ENCODE measurements at places on chromosomes 1 and 21. TPM values are rescaled to one million over a fixed set of nuclear protein-coding genes. Genes with fewer than 3 reads are reported as not detected.
A peak's percentile ranks its signal among the peaks of the same experiment; 100 is the strongest.

DNA sequence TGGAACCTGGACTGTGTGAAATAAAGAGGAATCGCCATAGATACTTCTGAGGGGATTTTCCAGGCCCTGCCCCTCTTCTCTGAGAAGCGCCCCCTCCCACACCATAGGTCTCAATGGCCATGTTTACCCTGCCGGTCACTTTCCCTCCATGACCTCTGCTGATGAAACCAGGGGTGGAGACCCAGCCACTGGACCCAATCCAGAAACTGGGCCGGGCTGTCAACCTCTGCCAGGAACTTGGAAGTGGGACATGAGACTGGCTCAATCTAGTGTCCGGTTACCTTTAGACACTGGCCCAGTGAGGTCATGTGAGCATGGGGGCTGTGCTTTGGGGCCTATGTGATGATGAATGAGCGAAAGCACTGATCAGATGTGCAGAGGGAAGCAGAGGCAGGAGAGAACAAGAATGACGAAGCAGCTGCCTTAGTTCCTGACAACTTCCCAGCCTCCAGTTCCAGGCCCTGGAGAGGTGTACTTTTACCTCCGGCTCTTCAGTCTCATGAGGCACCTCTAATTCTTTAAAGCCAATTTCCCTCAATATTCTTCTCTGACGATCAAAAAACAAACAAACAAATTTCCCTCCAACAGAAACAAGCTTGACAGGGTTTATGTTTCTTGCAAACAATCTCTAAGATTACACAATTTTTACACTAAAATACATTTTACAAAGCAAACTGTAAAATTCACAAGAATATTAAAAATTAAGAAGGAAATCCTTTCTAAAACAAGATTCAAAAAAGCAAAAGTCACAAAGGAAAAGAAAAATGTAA lies 4.9 kb downstream of the ASAP3 start:
- DNase-seq: no peak

DNA sequence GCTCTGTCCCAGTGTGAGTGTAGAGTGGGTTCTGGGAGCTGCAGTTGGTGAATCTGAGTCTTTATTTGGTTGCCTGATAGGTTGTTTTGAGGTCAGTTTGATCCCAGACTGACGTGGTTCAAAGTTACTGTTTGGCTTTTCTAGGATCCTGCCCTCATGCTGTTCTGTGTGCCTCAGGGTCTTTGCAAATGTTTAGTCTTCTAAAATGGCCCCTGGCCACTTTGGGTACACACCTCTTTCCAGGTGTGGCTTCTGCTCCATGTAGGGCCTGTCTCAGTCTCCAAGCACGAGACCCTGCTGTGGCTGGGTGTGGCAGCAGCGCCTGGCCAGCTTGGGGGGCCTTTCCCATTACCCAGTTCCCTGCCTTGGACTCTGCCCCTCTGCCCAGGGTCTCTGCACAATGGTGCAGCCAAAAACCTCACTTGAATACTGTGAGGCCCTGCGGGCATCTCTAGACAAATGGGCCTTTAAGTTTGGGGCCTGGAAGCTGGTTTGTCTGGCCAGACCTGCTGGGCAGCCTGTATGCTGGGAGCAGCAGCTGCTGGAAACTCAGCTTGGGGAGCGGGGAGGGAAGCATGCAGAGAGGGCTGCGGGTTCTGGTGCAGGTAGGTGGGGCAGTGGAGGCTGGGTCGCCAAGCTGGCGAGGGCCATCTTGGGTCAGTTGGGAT lies 5.6 kb downstream of the PTPRF start:
- no peak for DNase-seq

GRCh38 chr1:182111496-182111895 lies 50.0 kb upstream of the ZNF648 start:
- DNase-seq: no peak

DNA sequence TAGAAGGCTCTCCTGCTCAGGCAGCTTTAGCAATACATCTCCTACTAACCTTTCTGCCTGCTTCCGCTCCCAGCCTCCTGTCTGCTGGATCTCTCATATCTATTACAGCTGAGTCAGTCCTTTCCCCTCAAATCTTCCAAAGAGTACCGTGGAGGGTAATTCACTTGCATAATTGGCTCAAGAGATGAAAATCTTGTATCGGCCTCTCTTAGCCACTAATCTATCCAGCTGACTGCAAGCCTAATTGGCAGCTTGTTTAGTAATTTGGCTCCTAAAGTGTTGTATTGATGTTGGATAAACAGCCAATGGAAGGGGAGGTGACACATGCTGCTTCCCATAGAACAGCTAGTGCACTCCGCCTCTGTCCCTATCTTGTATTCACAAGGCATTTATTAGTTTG lies 195.7 kb downstream of the GPATCH2 start:
- peak; percentile 9 for DNase-seq

DNA sequence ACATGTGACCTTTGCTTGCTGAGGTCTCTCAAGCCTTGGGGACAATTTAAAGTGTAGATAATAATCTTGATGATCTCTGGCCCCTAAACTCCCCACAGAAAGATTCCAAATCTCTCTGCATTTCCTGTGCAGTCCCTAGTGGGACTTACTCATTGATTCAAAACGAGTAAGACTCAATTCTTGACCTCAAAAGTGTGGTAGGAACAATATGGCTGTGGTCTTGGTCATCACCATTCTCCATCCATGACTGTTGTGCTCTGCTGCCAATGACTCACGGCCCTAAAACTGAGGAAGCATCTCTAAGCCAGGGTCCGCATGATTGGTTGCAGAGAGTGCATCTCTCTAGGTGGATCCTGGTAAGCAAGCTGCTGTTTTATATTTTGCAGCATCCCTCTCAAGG lies 268.0 kb downstream of the PTGER3 start:
- no peak for DNase-seq

- no peak for DNase-seq
Observed at GRCh38 chr1:18410407-18410806, 70.3 kb upstream of the KLHDC7A start.

The KRTAP10-2 gene
- not detected for polyA plus RNA-seq

The APOBEC4 gene
- polyA plus RNA-seq: not detected

The WARS2 gene
- 19.5 TPM for polyA plus RNA-seq
